Activated T-helper 1 cell treated with Interleukin-2 at 50 U/mL for 16 hours (primary cell): ENCODE measurements at places on chromosomes 16 and 17.

DNA sequence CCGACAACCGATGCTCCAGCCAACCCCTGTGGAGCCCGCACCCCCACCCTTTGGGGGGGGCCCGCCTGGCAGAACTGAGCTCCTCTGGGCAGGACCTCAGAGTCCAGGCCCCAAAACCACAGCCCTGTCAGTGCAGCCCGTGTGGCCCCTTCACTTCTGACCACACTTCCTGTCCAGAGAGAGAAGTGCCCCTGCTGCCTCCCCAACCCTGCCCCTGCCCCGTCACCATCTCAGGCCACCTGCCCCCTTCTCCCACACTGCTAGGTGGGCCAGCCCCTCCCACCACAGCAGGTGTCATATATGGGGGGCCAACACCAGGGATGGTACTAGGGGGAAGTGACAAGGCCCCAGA, 17.9 kb downstream of the NGFR start:
- no peak for DNase-seq

DNA sequence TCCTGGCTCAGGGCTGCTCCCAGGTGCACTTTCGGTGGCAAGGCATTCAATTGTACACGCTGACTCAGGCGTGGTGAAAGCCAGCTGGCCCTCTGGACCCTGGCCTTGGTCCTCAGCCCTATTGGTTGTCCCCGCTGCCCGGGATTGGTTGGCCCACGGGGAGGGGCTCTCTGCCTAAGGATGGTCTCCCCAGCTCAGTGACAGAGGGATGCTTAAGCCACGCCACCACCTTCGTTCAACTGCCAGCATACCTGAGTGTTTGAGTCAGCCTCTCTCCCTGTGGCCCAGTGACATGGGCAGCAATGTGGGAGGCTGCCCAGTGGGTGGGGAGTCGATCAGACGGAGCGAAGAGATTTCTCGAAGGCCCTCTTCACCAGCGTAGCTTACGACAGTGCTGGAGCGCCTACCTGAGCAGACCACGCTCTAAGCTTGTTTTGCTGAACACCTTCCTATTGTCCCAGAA, 30.3 kb downstream of the IRF8 start:
- no peak for DNase-seq

DNA sequence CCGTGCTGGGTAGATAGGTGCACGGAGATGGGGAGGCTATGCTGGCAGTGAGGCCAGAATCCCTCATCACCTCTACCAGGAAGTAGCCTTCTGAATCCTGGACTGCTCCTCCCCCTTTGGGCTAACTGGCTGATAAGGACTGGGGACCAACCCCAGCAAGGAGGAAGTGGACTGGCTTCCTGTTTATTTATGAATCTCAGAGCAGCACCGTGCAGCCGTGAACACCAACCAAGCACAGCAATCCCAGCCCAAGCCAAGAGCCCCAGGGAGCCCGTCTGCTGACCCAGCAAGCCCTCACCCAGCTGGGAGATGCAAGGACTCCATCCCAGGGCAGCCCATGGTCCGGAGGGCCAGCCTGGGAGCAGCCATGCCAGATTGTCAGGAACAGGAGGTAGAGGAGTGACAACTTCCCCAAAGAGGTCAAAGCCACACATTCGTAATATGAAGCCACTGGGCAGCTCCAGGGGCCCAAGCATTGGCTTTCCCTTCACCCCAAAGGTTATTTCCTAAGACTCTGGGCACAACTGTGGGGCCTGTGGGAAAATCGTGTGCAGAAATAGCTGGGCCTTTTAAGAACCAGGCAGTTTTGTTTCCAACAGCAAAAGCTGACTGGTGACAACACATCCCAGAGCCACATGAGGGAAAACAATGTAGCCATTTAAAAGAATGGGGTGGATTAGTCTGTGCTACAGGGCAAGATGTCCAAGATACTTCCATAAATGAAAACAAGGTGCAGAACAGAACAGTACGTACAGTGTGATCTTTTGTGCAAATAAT, 23.9 kb downstream of the PHB1 start:
- DNase-seq = no peak

DNA sequence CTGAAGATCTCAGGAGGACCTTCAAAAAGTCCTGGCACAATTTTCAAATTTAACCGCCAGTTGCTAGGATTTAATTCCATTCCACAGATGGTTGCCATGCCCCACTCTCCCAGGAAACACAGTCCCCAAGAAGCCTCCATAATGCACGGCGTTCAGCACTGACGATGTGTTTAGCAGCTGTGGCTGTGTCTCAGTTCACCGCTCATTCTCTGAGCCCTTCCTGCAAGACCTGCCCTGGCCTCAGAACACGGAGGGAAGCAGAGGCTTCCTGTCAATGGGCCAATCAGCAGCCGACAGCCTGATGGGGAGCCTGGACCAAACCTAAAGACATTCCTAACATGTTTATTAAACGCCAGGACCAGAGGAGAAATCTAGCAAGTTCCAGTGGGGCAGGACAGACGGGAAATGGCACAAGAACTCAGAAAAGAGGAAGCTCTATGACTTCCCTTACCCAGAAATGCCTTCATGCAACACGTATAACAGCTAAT, 4.9 kb downstream of the MYLK3 start:
- DNase-seq = no peak

GRCh38 chr16:4123616-4124300, 7.5 kb upstream of the ADCY9 start:
- no peak for DNase-seq

DNA sequence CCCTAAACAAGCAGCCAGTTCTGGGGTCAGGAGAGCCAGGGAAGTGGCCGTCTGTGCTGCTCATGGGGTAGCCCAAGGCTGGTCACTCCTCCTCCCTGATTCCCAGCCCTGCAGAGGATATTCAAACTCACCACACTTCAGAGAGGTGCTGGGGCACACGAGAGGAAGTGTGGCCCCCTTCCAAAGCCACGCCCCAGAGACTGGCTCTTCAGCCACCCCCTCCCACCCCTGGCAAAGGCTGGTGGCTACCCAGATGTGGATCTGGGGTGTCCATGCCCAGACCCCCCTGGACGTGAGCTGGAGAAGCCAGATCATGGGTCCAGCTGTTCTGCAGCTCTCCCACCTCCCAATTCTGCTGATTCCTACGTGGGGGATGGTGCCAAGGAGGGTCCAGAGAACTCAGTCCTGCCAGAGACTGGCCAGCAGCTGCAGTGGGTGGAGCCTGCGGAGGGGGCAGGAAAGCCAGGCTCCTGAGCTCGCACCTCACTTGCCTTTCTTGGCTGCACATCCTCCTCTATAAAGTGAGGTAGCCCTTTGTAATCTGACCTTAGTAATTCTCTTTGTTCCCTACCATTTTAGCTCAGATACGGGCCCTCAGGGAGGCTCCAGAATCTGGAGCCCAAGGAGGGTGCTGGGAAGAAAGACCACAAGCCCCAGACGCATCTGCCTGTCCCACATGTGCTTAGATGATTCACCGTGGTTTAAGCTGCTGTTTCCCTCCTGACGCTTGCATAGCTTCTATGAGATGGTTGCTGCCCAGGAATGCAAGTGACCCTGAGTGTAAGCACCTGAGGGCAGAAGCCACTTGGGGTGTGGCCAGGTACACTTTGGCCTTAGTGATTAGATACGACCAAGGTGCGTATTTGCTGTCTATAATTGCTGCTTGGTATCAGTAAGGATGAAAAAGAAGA, 15.3 kb downstream of the SDK2 start:
- no peak for DNase-seq

DNA sequence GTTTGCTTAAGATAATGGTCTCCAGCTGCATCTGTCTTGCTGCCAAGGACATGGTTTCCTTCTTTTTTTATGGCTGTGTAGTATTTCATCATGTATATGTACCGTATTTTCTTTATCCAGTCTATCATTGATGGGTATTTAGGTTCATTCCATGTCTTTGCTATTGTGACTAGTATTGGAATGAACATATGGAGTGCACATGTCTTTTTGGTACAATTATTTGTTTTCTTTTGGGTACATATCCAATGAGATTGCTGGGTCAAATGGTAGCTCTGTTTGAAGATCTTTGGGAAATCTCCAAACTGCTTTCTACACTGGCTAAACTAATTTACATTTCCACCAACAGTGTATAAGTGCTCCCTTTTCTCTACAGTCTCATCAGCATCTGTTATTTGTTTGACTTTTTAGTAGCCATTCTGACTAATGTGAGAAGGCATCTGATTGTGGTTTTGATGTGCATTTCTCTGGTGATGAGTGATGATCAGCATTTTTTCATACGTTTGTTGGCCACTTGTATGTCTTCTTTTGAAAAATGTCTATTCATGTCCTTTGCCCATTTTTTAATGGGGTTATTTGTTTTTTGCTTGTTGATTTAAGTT, 66.2 kb downstream of the TNFRSF13B start:
- no peak for DNase-seq

DNA sequence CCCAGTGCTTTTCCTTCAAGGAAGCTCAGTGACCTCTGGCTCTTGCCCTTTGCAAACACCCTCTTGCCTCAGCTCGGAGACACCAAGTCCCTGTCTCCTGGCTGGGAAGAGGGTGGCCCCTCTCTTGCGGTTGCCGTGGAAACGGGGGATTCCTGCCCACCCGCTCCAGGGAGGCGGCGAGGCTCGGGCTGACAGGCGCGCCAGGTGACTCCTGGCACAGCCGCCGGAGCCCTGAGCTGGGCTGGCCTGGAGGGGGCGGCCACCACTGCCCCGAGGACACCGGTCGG, 71.4 kb downstream of the ABR start:
- no peak for DNase-seq

DNA sequence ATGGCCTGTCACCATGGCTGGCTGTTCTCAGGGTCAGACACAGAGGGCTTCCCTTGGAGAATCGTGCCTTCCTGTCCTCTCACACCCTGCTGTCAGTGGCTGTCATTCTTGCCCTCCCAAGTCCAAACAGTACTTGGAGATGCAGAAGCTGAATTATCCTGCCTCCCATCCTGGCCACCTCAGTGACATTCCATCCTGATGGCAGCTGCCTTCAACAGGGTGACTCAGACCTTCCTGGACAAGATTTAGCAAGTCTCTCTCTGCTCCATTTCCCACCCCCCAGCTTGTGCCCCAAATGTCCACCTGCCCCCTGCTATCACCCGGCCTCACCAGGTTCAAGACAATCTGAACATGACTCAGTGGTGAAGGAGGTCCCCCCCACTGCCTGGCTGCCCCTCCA, 4.8 kb upstream of the KRT36 start:
- DNase-seq = no peak

DNA sequence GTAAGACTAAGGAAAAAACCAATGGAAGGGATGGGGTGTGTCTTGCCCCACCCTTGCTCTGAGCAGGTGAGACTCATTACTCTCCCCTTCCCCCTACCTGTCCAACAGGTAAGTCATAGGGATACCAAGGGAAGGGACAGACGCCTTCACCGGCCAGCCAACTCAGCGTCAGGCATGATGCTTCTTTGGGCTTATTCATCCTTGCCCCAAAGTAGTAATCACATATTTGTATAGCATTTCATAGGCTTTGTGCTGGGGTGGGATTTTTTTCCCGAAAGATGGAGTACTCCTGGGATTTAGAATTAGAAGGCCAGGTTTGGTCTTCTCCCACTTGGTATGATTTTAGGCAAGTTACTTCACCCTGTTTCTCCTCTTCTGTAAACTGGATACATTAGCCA, 509 bp upstream of the JUP start:
- DNase-seq = no peak

- DNase-seq = no peak
These were observed 10.9 kb upstream of the MYO15B start for GRCh38 chr17:75576661-75577060.

- no peak for DNase-seq
These were observed 18.2 kb downstream of the TMEM92 start for GRCh38 chr17:50292465-50292864.

- no peak for DNase-seq
These were observed 857.4 kb upstream of the GOT2 start for GRCh38 chr16:59591480-59591879.

GRCh38 chr17:42709561-42709960, 27.2 kb downstream of the CNTNAP1 start:
- no peak for DNase-seq

DNA sequence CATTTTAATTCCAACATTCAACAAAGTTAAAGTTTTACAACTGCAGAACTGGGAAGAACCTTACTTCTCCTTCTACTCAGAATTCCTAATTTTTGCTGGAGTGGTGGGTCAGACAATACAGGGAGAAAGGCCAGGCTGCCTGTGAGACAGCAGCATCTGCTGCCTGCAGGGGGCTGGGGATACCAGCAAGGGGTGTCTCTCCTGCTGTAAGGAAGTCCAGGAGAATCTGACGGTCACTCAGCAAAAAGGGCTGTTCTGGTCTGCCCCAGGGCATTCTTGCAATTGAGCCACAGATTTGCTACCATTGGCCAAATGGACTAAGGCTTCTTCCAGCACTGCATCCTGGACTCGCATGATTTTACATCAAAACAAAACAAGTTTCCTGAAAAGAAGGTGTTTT, 426.6 kb upstream of the CDH11 start:
- DNase-seq = no peak

DNA sequence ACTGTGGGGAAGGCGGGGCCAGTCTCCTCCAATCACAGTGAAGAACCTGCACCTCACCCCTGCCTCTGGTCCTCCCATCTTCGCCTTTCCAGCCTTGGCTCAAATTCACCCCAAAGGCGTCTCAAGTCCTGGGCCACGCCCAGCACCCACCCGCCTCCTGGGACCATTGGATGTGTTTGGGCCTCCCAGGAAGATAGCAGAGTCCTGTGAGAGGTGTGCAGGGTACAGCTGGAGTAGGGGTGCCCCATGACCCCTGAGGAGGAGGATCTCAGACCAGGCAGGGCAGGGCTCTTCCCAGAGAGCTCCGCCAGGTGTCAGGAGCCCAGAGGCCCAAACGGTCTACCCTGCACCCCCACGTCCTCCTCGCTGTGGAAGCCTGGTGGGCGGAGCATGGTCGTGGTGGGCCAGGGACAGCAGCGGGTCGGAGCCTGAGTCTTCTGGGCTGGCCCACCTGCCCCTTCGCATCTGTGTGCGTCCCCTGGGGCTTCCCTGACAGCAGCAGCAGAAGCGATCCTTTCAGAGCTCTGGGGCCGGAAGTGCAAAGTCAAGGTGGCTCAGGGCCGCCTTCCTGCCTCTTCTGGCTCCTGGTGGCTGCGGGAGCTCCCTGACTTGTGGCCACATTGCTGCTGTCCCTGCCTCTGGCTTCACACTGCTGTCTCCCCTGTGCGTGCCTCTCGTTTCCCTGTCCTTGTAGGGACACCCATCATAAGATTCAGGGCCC, 34.9 kb upstream of the ZNF469 start:
- DNase-seq = no peak

DNA sequence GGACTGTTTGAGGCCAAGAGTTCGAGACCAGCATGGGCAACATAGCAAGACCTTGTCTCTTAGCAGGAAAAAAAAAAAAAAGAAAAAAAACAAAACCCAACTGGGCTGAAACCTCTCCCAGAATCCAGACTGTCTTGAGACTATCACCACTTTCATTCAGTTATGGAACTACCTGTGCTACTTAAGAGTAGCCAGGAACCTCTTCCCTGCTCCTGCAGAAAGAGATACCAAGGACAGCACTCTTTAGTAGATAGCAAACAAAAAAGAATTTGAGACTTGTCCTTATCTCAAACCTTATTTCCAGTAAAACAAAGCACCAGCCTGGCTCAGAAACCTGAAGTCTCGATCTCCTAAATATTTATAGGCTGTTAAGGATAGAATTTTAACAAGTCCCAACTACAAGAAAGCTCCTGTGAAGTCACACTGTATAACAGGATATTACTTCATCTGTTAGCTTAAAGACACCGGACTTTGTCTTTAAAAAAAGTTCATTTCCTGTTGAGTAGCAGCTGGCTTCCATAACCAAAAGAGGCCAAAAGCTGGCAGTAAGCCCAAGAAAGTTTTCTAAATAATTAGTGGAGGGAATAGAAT, 5.1 kb downstream of the CDR2 start:
- no peak for DNase-seq

GRCh38 chr17:72454342-72454741, 333.5 kb downstream of the SOX9 start:
- DNase-seq = no peak
